ENCODE measurements at places on chromosomes 3 and 15. TPM values are rescaled to one million over a fixed set of nuclear protein-coding genes. Genes with fewer than 3 reads are reported as not detected.

USF3 gene
- total RNA-seq = 14.8 TPM

CX3CR1 gene
- total RNA-seq = 0.28 TPM

CTXN2 gene
- total RNA-seq = not detected

ECE2 gene
- total RNA-seq = not detected

FAH gene
- total RNA-seq = 21.9 TPM

LRTM1 gene
- total RNA-seq = not detected

CFAP92 gene
- total RNA-seq = not detected

FANCD2OS gene
- not detected for total RNA-seq

RETNLB gene
- not detected for total RNA-seq

SEMA3F gene
- total RNA-seq = 35.1 TPM
